Inflammatory macrophage treated with lipopolysaccharide for 4 hours (primary cell): ENCODE measurements at places on chromosomes 4 and X.
A peak's percentile ranks its signal among the peaks of the same experiment; 100 is the strongest.

DNA sequence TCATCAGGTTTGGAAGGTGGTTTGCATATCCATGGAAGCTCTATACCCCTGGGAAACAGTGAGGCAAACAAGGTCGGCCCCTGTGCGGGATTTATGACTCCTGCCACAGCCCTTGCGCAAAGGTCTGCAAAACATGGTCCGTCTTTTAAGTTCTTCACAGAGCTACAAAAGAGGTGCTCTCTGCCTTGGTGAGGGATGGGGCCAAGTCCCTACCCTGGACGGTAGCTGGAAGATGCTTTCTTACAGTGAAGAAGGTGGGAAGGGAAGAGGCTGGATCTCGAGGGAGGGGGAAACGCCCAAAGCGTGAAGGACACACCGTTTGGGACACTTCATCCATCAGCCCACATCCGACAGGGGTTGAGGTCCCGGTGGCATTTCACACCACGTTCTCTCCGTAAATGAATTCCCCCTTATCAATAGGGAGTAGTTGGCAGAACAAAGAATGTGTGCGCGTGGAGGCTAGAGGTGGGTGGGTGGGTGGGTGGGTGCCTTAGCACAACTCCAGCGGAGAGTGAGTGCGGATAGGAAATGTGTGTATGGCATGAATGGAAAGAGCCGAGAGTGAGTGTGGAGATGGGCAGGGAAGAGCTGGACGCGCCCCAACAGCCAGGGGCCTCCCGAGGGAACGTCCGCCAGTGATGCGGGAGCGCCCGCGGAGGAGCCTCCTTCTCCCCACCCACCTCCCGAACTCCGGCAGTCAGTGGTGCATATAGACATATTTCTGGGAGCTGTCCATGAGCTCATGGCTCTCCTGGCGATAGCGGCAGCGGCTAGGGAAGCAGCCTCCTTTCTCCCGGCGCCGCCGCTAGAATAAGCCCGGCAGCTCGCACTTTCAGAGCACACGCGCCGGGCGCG lies 68.3 kb downstream of the LARP7 start:
- DNase-seq, result peak; percentile 6

GRCh38 chr4:112109360-112110058 lies 35.7 kb upstream of the FAM241A start:
- peak; percentile 84 for DNase-seq

- DNase-seq, result peak; percentile 49
Measured at GRCh38 chr4:152485726-152486276, 50.1 kb downstream of the FBXW7 start.

- peak; percentile 11 for DNase-seq
Measured at GRCh38 chrX:136694431-136695087, 46.6 kb downstream of the CD40LG start.

DNA sequence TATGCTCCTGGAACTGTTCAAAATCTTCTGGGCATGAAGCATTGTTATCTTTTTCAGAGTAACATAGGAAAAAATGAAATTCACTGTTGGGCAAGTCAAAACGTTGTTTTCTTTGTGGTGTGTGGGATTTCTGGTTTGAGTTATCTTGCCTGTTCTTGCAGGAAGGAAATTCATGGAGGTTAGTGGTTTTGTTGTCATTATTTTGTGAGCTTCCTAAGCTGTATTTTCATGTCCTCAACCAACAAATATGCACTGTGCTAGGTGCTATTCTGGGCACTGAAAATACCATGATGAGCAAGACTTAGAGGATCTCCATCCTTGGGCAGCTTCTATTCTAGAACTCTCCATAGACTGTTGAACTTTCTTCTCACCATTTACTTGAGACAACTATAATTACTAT lies 16.9 kb downstream of the SPINK2 start:
- DNase-seq, result no peak

GRCh38 chr4:143375326-143376073 lies 38.8 kb downstream of the GAB1 start:
- peak; percentile 24 for DNase-seq

- DNase-seq, result no peak
Measured at GRCh38 chrX:134513091-134513490, 53.1 kb downstream of the HPRT1 start.

DNA sequence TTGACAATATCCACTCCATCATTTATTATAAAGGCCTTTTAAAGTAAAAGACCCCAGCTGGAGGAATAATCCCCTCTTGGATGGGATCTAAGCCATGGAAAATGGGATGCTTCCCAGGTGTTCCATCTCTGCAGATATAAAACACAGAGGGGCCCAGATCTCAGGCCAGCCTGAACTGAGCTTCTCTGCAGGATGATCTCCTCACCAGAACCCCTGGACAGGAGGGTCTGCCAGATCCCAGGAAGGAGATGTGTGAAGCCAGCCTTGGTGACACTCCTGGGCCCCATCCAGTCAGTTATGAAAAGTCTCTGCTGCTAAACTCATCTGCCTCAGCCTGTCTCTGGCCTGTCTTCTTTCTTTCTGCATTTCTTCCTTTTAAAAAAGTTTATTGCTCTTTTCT lies 56.7 kb downstream of the HTRA3 start:
- DNase-seq, result no peak

DNA sequence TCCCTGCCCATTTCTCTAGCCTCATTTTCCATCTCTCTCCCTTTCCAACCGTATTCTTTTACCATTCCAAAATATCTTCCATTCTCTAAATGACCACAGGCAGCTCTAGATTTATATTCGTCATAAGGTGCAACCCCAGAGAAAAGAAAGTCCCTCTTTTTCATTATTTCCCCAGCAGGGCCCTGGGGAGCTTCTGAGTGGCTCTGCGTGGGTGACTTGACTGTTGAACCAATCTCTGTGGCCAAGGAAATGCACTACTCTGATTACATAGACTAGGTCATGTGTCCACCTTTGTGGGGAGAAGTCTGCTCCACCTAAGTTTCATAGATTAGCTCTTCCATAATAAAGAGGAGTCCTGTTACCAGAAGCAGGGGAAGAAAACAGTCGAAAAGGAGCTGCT lies 51.4 kb downstream of the ATOH1 start:
- no peak for DNase-seq

DNA sequence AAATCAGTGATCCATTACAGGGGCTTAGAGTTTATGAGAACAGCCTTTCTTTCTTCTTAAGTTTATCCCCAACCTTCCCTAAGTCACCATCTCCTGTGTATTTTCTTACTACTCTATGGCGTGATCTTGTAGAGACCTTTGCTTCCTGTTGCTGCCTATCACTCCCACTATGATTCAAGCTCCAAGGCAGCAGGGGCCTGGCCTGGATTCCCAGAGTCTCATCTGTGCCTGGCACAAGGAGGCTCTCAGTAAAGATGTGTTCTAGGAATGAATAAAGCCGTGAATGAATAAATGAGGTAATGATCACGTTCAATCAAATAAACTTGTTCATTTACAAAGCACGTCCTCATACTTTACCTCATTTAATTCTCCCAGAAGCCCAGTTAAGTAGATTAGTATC lies 45.4 kb downstream of the CC2D2A start:
- DNase-seq, result no peak

DNA sequence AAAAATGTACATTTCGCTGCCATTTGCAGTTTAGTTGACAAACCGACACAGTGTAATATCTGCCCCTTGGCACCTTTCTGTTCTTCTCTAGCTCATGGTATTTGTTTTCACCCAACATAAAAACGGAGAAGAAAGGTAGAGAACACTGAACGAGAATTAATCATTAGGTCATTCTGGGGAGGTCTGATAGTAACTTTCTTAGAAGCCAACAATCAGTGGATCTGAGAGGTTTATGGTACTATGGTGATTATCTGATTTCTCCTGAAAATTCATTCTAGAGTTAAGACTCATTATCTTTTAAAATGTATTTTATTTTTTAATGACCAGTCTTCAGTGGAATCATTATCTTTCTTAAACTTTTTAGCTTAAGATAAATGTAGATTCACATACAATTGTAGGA lies 8.5 kb downstream of the RAPGEF2 start:
- DNase-seq, result no peak

GRCh38 chr4:32858971-32859370 lies 2138.8 kb downstream of the PCDH7 start:
- DNase-seq, result peak; percentile 6

GRCh38 chrX:129961180-129962083 lies 21.0 kb upstream of the BCORL1 start:
- DNase-seq, result peak; percentile 66

DNA sequence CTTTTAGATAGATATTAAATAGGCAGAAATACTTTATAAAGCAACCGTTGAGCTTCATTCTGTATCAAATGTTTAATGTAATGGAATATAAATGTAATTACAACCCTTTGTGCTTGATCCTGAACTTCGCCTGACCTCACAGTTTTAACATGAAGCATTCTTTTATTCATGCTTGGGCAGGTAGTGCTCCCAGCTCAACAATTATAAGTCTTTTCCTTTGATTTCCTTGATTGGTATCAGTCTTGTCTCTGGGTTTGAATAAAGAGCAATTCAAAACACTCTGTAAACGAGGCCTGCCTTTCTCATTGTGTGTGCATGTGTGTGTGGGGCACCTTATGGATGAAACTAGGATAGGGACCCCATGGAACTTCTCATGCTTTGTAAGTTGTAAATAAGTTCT lies 6.8 kb downstream of the METAP1 start:
- DNase-seq, result no peak

- DNase-seq, result no peak
Measured at GRCh38 chrX:124254611-124255010, 77.8 kb upstream of the TEX13D start.

DNA sequence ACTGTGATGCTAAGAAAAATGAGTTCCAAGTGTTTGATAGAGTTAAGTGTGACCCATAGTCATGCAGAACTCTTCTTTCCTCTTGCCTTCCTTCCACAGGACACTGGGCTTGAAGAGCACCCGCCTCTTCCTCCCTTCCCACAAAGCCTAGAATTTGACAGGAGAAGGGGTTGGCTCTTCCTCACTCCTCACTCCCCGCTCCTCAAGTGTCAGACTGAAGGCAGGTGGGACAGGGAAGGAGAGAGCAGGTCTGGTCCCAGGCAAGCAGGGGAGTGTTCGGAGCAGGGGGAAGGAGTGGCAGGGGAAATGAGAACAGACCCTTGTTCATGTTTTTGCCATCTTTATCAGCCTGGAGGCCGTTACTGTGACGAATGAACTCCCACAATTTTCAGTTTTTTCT lies 10.7 kb downstream of the MAGED2 start:
- DNase-seq, result no peak

DNA sequence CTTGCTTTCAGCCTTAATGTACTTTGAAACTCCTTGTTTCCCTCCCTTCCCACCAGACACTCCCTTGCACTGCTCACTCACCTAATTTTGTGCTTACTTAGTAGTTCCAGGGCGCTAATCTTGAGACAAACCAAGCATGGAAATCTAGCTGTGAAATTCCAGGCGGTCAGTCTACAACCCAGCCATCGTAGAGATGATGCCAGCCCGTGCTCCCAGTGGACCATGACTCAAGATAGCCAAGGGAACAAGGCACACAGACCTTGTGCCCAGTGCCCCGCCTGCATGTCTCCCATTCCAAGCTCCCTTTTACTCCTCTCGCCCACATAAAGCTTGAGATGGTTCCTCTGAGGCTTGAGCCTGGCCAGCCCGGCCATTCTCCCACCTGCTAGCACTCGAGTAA lies 11.1 kb downstream of the TREX2 start:
- no peak for DNase-seq

GRCh38 chr4:38281371-38282071 lies 321.3 kb downstream of the PTTG2 start:
- DNase-seq, result no peak

DNA sequence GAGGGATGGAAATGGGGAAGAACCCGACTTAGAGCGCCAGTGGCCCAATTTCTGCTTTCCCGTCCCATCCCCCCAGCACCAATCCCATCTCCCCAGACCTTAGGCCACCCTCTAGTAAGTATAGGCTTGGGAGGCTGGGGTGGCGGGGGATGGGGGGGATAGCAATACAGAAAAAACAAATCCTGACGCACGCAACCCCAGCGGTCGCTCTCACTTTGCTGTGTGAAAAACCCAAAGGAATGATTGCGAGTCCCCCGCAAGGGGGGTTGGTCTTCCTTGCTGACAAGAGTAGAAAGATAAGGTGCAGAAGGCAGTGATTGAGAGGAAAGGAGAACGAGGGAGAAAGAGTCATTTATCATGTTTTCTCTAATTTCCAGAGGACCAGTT lies 863 bp downstream of the CPE start:
- no peak for DNase-seq

GRCh38 chr4:76790377-76790776 lies 107.6 kb downstream of the SOWAHB start:
- no peak for DNase-seq

DNA sequence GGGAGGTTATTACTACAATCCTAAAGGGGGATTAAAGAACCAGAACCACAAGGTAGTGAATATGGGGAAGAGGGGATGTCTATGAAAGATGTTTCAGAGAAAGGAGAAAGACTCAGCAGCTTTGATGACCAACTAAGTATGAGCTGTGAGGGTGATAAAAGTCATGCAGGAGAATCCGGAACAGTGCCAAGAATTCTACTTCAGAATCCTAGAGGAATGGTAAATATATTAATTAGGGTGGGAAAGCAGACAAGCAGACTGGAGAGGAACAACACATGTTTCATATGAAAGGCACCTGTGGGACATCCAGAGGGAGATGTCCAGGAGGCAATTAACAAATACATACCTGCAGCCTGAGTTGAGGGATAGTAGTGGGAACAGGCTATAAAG lies 642.2 kb upstream of the DIPK2B start:
- no peak for DNase-seq

DNA sequence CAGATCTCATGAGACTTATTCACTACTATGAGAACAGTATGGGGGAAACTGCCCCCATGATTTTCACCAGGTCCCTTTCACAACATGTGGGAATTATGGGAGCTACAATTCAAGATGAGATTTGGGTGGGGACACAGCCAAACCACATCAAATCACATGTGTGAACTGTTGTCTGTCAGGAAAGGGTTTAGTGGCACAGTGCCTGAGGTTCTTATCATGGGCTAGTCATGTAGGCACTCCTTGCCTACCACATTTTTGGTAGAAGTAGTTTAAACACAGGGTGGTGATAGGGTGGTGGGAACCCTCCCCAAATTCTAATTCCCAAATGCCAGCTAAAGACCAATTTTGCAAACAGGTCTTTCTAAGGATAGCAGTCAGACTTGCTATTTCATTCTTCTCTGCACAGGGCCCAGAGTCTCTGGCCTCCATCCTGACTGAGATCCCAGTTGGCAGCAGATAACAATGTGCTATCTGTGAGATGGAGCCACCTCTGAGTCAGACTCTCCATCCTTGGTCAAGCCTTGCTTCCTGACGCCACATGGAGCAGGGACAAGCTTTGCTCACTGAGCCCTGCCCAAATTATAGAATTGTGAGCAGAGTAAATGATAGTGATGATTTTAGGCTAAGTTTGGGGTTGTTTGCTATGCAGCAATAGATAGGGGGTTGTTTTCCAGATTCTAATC lies 33.5 kb upstream of the SETD7 start:
- no peak for DNase-seq

DNA sequence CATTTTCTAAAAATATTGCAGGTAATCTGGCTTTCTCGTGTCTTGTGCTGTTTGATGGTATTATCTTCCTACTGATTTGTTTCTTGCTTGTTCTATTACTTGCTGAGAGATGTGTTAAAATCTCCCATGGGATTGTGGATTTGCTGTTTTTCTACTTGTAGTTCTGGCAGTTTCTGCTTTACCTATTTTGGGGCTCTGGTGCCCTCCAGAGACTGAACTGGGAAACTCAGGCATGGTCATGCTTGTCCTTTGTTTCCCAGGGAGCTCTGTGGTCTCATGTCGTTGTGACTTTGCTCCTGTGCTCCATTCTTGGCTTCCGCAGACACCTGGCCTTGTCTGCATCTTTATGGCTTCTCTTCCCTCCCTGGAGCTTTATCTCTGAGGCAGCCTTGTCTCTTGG lies 39.5 kb downstream of the NSD2 start:
- peak; percentile 18 for DNase-seq
